CD14-positive monocyte (primary cell): ENCODE measurements at places on chromosomes 12 and 14. TPM values are rescaled to one million over a fixed set of nuclear protein-coding genes. Genes with fewer than 3 reads are reported as not detected.

GRCh38 chr12:110790301-110790700, 47.6 kb upstream of the PPP1CC start:
- no peak overlapping the region for H3K27ac ChIP-seq
- no peaks in the 10 kb centered on the region for H3K4me1 ChIP-seq
- no peak for DNase-seq
- H3K4me3 ChIP-seq: no peak overlapping the region
- no peaks in the 10 kb centered on the region for H3K36me3 ChIP-seq
- no peaks in the 10 kb centered on the region for H3K27me3 ChIP-seq

Gene MARCHF9
- polyA plus RNA-seq: 0.14 TPM

Gene SMIM41
- polyA plus RNA-seq: not detected

GRCh38 chr12:1500095-1500801, 94.1 kb downstream of the FBXL14 start:
- no peaks in the 10 kb centered on the region for H3K36me3 ChIP-seq
- no peak overlapping the region for H3K27ac ChIP-seq
- H3K4me3 ChIP-seq: no peak overlapping the region
- DNase-seq: no peak
- peaks cover 15% of the 10 kb centered on the region for H3K4me1 ChIP-seq

DNA sequence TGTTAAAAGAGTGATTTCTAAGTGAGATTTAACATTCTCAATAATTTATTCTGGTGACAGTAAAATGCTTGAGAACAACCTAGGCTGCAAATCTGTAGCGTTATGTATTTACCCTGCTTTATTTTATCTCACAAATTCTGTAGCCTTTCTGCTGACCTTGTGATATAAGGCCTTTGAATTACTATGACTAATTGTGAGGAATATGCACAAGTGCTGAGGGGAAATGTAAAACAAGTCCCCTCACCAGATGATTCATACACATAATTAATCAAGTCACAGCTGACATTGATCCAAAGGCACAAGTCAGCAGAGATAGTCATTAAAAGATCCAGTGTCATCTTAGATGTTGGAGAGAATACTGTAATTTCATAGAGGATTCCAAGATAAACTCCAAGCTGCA, 992.7 kb upstream of the USP15 start:
- no peaks in the 10 kb centered on the region for H3K36me3 ChIP-seq
- H3K27ac ChIP-seq: no peak overlapping the region
- DNase-seq: no peak
- no peaks in the 10 kb centered on the region for H3K4me1 ChIP-seq
- no peaks in the 10 kb centered on the region for H3K27me3 ChIP-seq
